ENCODE measurements at places on chromosomes 7 and 10.

GRCh38 chr7:22875470-22875869 lies 52.8 kb upstream of the TOMM7 start:
- no peak for DNase-seq

- DNase-seq = no peak
These were observed 14.5 kb upstream of the KAZALD1 start for GRCh38 chr10:101047268-101047667.

GRCh38 chr7:137970253-137970975 lies 31.5 kb downstream of the CREB3L2 start:
- DNase-seq = peak; percentile 84

- no peak for DNase-seq
These were observed 148.3 kb downstream of the NRP1 start for GRCh38 chr10:33186150-33186549.

DNA sequence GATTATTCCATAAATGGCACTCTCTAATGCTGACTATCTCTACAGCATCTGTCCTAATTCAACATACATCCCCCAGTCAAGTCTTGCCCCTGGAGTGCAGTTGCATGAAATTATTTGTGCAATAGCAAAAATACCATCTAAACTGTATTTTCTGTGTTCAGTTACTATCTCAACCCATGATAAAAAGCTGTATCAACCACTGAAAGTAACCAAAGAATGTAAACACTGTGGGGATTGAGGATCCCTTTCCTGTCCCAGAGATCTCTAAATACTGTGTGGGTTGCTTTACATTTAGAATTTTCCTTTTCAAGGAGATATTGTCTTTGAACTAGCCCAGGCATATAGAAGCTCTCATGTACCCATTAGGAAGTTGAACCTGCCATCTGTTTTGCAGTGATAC lies 23.9 kb upstream of the DGKI start:
- DNase-seq = no peak

GRCh38 chr7:21704359-21704758 lies 161.5 kb downstream of the DNAH11 start:
- no peak for DNase-seq

- DNase-seq = no peak
These were observed 30.2 kb upstream of the CARD11 start for GRCh38 chr7:3073763-3074458.

DNA sequence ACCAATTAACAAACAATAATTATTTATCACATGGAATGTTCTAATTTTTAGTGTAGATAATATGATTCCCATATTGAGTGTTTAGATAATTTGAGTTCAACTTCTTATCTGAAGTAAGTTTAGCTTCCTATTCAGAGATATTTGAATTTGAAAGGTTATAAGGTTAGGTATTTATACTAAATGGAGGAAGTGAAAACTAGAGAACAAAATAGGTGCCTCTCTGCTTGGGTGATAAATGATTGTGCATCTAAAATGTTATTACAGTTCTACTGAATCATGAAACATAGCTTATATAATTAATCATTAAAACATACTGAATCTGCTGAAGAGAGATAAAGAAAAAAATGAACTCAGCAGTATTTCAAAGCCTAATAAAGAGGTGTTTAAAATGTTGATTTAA lies 1174.3 kb downstream of the XPNPEP1 start:
- DNase-seq = no peak

- DNase-seq = no peak
These were observed 10.1 kb upstream of the LEP start for GRCh38 chr7:128231021-128231420.

- no peak for DNase-seq
These were observed 54.7 kb upstream of the AFAP1L2 start for GRCh38 chr10:114458955-114459354.

- no peak for DNase-seq
These were observed 7.2 kb downstream of the HOXA13 start for GRCh38 chr7:27192546-27193334.

DNA sequence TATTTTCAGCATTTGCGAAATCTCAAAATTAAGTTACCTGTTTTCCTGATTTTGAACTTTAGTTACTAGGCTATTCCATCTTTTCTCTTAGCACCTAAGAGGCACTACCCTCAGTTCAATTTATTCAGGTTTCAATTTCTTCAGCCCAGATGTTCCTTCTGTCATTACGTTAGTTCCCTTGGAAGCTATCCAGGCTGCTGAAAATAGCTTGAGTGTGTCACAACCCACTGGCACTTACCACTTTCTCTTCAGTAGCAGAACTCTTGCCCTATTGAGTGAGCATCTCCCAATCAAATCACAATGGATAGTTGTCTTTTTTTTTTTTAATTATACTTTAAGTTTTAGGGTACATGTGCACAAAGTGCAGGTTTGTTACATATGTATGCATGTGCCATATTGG lies 332.7 kb upstream of the LRGUK start:
- DNase-seq = no peak

- no peak for DNase-seq
These were observed 40.5 kb upstream of the WASL start for GRCh38 chr7:123789206-123789784.

- no peak for DNase-seq
These were observed 166.0 kb upstream of the EEPD1 start for GRCh38 chr7:35987016-35987415.

GRCh38 chr10:99329304-99329553 lies at the start of gene CNNM1:
Gene CNNM1 (plus strand): TSS chr10:99329356. CDS start chr10:99329388, 32 bp downstream.
- no peak for DNase-seq

- DNase-seq = no peak
These were observed 11.0 kb downstream of the IMPDH1 start for GRCh38 chr7:128398841-128399135.
